ENCODE measurements at places on chromosomes 1 and 21.

DNA sequence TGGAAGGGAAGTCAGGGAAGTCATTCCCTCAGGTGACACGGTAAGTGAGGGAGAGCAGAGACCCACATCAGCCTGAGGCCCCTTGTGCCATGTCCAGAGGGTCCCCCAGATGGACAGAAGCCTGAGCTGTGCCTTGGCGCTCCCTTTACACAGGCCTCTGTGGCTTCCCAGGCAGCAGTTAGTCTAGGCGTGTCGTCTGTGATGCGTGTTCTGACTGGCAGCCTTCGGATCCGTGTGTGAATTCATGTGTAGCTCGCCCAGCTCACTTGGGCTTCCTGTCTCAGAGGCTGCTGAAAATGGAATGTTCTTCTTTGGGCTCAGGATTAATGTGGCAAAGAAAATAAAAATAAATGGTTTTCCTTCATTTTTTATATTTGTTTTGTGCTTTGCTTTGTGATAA is 28.3 kb downstream of the PRMT2 start:
- no peak for DNase-seq

GRCh38 chr21:39885119-39885848 is 18.0 kb downstream of the PCP4 start:
- no peak for DNase-seq

GRCh38 chr1:222522105-222522915 is 25.6 kb downstream of the HHIPL2 start:
- no peak for DNase-seq

- DNase-seq = no peak
Measured at GRCh38 chr21:29077651-29078090, 4.2 kb upstream of the CCT8 start.

DNA sequence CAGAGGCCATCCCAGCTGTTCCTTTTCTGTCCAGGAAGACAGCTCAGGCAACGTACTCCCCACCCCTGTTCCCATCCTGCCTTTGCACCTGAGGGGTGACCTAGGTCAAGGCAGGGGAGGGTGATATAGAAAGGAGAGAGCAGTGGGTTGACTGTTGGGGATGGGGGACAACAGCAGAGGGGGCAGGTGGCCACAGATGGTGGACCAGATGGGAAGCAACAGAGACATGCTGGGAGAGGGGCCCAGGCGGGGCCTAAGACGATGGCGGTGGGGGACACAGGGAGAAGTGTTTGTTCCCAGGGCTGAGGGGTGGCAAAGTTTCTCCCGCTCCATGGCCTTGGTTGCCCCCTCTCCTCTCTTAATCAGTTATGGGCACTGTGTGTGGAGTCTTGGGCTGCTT is 6.3 kb downstream of the CELSR2 start:
- DNase-seq = no peak

DNA sequence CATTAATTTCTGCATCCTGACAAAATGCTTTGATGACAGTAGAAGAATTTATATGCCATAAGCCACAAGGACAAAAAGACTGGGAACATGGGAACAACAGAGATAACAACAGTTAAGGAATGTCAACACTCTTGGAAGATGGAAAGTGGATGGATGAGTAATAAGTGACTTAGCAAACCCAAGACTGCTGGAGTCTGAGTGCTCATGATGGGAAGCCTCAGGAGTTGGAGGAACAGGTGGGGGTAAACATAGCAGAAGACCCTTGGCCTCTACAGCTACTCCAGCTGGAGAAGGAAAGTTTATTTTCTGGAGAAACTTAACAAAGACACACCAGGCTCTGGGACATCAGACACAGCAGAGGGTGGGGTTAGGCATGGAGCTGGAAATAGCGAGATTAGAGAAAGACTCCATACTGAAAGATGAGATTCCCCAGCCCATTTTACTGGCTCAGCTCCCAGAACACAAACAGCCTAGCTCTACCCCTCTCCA is 13.6 kb downstream of the G0S2 start:
- no peak for DNase-seq

- DNase-seq = no peak
Measured at GRCh38 chr1:163372576-163372975, 50.8 kb downstream of the NUF2 start.

- no peak for DNase-seq
Measured at GRCh38 chr1:56898879-56899278, 44.3 kb downstream of the C8A start.

DNA sequence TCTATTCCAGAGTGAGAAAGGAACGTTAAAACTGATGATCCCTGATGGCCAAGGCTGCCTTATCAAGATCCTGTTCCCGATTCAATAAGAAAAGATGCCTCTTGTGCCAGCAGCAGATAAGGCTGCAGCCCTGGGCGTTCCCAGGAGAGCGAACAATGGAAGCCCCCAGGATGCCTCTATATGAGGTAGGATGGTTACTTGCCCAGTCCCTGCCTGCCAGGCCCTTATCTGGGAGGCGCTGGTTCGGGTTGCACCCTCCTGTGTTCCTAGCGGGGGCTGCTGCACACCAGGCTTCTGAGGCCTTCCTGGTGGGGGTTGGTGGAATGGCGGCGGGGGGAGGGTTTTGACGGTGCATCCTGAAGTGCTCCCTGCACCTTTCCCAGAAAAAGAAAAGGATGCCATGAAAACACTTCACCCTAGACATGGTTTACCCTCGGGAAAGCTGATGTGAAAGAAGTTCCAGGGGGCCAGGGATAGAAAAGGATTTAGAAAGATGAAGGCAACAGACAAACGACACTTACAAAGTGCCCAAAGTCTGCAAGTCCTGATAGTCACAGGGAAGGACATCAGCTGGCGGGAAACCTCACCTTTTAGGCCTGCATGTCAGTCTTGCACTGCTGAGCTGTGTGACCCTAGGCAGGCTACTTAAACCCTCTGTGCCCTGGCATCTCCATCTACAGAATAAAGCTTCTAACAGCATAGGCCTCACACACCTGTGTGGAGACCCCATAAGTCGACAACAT is 100.3 kb downstream of the KCNJ15 start:
- no peak for DNase-seq

DNA sequence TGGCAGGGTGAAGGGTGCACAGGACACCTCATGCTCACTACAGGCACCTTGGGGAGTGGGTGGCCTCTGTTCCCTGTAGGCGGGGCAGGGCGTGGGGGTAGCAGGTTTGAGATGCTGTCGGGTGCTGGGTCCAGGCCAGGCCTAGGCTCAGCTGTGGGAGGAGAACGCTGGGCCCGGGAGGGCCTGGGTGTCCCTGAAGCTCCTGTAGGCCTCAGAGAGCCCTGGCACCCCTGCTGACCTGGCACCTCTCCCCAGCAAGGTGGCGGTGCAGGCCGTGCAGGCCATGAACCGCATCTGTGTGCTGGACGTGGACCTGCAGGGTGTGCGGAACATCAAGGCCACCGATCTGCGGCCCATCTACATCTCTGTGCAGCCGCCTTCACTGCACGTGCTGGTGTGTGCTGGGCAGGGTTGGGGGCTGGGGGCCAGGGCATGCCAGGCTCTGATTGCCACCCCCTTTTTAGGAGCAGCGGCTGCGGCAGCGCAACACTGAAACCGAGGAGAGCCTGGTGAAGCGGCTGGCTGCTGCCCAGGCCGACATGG is 2.5 kb upstream of the GJC2 start:
- DNase-seq = no peak

DNA sequence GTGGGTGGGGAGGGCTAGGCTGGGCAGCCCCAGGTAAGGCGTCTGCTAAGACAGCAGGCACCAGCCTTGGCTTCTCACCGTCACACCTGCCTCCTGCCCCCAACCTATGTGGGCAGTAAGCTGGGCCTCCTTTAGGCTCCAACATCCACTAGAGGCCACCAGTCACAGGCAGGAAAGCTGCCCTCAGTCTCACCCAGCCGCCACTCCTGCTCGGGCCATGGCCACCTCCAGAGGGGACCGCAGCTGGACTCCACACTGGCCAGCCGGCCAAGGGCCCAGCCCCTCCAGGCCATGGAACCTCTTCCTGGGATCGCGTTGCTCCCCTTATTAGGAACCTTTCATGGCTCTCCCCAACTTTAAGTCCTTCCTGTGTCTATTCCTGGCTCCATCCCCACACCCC is 74.5 kb downstream of the MRPL37 start:
- DNase-seq = no peak

- DNase-seq = no peak
Measured at GRCh38 chr1:234943836-234944402, 184.7 kb downstream of the TOMM20 start.

GRCh38 chr1:47238935-47239592 is 7.0 kb upstream of the TAL1 start:
- no peak for DNase-seq

DNA sequence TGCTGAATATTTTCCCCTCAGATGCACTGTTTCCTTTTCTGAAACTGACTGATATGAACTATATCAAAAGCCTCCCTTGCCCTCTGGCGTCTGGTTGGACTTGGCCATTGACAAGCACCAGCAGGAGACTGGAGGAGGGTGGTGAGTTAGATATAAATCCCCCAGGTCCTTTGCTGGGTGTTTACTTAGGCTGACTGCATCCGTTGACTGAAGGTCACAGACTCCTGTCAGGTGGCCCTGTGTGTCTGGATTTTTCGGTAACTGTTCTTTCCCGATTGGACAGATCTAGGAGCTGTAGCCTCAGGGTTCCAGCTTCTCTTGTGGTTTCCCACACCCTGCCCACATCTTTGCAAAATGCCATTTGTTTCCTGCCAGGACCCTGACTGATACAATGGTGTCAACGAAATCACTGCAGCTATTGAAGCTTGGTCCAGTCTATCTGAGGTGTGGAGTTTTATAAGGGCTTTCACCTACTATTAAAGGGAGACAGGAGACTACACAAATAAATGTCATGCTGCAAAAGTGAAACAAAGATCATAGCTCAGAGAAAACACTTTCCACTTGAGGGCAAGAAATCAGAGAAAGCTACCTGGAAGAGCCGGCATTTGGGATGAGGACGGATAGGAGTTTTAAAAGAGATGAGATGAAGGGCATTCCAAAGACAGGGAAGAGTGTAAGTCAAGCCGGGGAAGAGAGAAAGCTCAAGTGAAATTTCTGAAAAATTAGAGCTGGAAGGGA is 1.5 kb upstream of the MAGI3 start:
- no peak for DNase-seq

DNA sequence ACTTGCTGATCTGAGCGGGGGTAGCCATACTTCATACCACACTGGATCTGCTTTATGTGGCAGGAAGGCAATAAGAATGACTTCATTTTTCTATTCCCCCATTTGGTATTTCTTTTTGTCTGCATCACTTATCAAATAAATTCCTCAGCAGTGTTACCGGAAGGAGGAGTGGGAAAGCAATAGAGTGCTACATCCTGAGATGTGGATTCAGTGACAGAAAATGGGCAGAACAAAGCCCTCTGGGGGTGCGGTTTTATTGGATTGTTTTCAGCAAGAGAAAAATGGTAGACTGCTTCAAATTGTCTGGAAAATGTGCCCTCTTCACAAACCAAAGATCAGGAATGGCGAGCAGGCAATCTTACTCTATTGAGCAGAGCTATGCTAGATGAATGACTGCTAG is 751.9 kb upstream of the NEGR1 start:
- no peak for DNase-seq

GRCh38 chr1:206898089-206898914 is 1.1 kb downstream of the IL24 start:
- DNase-seq = no peak

DNA sequence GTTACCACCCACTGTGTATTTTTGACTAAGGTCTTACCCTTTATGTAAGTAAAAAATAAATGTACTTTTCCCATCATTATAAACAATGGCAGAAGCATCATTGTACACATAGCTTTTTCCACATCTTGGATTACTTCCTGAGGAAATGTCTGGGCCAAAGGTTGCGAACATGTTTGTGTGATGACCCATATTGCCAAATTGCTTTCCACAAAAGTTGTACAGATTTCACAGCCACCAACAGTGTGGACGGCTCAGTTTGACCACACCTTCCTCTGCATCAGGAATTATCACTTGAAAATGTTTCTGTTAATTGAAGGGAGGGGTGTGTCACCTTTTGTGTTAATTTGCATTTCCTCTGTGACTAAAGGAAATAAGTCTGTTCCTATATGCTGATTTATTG is 25.7 kb downstream of the AKNAD1 start:
- DNase-seq = no peak

GRCh38 chr1:82978461-82979324 is 1020.2 kb downstream of the TTLL7 start:
- no peak for DNase-seq

- no peak for DNase-seq
Measured at GRCh38 chr1:106292130-106292529, 764.3 kb upstream of the PRMT6 start.

DNA sequence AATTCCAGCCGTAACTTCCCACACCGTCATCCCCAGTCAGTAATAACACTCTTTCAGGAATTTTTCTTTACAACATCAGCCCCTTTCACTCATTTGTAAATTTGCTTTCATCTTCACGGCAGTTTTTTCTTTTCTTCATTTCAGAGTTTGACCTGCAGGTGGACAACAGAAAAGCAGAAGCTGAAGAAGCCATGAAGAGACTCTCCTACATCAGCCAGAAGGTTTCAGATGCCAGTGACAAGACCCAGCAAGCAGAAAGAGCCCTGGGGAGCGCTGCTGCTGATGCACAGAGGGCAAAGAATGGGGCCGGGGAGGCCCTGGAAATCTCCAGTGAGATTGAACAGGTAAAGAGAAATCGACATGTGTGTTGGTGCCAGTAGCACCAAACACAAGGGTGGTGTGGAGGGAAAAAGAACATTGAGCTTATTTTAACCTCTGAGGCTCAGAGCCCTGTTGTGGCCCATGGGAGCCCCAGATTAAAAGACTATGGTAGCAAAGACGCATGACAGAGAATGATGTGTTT is 53.2 kb downstream of the LAMC2 start:
- DNase-seq = no peak

- no peak for DNase-seq
Measured at GRCh38 chr1:16484931-16485330, 29.2 kb downstream of the RNU1-1 start.

DNA sequence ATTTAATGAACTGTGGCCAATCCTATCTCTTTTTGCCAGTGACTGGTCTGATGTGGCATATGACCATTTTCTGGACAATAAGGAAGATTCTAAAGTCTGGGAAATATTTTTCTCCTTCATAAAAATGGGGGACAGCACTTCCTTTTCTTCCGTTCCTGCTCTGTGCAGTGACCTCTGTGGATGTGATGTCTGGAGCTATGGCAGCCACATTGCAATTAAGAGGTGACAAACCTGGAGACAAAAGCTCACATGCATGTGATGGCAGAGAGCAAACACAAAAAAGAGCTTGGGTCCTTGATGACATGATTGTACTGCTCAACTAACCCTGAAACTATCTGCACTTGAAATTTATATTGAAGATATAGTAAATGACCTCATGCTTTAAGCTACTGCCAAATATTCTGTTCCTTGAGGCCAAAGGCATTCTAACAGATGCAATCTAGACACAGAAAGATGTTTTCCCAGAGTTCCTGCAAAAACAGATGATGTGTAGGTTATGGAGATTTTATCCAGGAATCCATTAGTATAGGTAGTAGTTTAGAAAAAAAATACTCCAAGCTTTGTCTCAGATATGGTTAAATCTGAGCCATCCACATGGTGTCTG is 2.2 kb upstream of the MAGI3 start:
- no peak for DNase-seq

GRCh38 chr1:51878308-51878615 is 265 bp downstream of the NRDC start:
- no peak for DNase-seq

GRCh38 chr1:39842836-39843235 is 40.5 kb downstream of the TRIT1 start:
- no peak for DNase-seq

Measured in effector CD4-positive, alpha-beta T cell (primary cell).